H54 (cell line): ENCODE measurements at places on chromosomes 1 and 21.

GRCh38 chr1:26009796-26010447, 11.7 kb upstream of the EXTL1 start:
- DNase-seq, result no peak

GRCh38 chr1:106465666-106466065, 590.8 kb upstream of the PRMT6 start:
- DNase-seq, result no peak

DNA sequence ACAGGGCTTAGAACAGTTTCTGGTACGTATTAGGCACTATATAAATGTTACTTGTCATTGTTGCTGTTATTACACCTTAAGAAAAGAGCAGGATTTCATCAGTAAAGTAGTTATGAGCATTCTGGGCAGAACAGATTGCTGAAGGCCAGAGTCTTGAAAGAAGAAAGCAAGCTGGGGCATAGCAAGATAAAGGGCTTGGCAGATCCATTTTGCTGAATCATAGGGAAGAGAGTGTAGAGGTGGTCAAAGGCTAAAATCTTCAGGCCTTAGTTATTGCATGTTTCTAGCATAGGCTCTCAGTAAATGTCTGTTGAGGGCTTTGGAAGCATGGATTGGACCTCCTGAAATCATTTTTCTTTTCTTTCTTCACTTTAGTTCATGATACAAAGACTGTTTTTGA, 67.5 kb downstream of the PLA2G4A start:
- DNase-seq, result no peak

- no peak for DNase-seq
These were observed 7.7 kb downstream of the AHDC1 start for GRCh38 chr1:27596261-27596660.

DNA sequence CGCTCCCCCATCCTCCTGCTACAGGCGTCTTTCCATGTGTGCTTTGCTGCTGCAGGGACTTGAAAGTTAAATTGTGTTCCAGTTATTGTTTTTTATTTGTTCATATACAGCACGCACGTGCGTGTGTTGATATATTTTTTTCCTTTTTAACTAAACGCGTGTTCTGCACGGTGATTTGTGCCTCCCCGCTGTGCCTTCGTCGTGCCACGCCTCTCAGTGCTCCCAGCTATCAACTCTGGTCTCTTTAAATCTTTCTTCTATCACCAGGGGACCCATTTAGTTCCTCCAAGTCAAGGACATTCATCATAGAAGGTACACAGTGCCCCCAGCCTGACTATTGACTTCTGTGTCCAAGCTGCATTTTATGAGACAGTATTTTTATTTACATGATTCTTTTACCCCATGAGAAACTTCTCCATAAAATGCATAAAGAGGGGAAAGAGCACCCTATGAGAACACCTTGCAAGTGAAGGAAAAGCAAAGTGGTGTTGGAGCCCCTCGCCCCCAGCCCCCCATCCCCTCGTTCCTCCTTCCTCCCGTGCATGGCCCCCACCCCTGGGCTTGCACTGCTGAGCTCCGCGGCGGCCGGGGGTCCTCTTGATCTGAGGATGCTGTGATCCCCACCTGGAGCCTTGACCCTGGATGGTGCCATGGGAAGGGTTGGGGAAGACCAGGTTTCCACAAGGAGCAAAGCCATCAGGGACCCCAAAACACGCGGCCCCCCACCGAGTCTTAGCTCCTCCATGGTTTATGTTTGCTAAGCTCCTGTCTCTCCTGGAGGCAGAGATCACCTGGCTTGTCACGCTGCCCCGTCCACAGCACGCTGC, 45.5 kb downstream of the KCNAB2 start:
- DNase-seq, result no peak

DNA sequence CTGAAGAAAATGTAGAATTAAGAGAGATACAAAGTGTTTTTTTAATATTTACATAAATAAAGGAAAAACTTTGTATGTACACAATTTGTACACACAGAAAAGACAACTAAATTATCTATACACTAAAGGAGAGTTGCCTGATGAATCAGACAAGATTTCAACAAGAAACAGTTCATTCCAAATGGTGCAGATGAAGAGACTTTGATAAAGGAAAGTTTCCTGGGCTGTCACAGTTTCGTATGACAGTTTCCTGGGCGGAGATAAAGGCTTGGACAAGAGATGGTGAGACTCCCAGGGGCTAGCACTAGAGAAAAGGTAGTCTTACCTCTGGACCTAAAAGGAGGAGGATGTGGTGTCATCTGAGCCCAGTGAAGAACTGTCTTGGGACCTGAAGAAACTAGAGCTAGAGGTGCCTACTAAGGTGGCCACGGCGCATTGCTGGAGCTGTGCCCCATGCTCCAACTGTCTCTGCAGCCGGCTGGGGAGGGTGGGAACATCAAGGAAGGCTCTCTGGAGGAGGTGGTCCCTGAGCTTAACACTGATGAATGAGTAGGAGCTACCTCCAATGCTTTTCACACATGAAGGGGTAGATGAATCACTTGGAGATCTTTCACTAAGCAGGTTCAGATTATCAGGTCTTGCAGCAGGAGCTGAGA, 32.2 kb downstream of the ETS2 start:
- no peak for DNase-seq

DNA sequence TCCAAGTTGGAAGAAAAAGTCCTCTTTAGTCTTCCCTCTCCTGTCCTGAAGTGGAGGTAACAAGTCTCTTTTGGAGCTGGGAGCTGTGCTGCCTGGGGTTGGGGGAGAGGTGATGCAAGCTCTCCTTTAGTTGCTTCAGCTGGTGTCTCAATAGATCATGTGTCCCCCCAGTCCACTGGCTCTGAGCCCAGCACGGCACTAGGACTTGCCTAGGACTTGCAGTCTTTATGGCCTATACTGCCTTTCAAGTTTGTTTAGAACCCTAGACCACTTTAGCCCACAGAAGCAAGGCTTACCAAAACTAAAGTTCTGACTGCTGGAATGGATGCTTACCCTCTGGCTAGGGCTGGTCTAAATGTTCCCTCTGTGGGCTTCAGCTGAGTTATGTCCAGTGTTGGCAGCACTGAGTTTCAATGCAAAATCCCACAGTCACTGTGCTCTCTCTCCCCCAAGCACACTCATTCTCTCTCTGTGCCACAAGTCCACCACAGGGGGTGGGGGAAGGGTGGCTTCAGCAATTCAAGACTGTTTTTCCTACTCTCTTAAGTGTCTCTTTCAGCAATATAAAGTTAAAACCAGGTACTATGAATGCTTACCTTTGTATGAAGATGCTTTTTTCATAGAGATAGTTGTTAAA, 185.0 kb downstream of the DNAH14 start:
- no peak for DNase-seq
